ENCODE measurements at places on chromosomes 3 and 15.
A peak's percentile ranks its signal among the peaks of the same experiment; 100 is the strongest.

- no peak for DNase-seq
These were observed 448.1 kb upstream of the ZNF385D start for GRCh38 chr3:22199095-22199494.

DNA sequence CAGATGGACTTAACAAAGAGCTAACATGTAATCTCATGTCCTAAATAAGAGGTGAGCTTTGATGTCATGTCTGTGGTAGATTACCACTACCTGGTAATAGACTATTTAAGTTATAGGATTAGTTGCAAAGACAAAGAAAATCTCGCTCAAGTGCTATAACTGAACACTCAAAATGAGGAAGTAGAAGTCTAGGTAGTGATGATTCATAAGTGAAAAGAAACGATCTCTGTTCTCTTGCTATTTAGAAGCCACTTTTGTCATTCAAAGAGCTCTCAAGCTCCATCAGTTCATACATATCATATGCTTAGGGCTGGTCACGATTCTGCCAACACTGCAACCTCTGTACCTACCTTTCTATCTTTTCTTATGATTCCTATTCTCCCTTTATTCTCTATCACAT is 110.9 kb downstream of the EDEM1 start:
- DNase-seq = no peak

DNA sequence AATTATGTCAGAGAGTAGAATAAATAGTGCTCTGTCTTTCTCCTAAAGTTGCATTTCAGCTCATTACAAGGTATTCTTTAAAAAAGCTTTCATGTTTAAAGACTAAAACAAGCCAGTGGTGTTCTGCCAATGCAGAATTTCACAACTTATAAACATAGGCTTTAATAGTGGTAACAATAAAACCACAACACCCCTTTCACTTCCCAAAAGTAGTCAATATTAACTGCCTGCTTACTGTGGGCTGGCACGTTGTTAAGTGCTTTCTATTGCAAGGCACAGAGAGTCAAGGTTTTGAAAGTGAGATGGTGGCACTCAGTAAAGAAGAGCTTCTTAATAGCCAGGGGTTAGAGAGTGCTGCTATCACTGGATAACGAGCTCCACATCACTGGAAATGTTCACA is 8.4 kb upstream of the RTP1 start:
- DNase-seq = no peak

DNA sequence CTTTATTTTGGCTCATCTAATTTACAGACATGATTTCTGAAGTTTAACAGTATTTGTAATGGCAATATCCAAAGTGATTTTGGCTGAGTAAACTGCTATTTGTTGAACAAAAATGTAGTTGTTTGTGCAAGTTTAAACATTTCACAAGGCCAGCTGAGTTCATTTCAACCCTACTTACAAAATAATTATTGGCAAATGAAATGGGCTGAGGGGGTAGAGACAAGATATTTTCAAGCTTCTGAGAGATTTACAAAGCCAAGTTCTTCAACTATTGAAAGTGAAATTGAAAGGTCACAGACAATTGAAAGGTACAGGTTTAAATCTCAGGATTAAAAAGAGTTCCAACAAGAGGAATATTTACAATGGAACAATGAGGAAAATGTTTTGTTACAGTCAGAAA is 77.1 kb downstream of the DUT start:
- DNase-seq = no peak

DNA sequence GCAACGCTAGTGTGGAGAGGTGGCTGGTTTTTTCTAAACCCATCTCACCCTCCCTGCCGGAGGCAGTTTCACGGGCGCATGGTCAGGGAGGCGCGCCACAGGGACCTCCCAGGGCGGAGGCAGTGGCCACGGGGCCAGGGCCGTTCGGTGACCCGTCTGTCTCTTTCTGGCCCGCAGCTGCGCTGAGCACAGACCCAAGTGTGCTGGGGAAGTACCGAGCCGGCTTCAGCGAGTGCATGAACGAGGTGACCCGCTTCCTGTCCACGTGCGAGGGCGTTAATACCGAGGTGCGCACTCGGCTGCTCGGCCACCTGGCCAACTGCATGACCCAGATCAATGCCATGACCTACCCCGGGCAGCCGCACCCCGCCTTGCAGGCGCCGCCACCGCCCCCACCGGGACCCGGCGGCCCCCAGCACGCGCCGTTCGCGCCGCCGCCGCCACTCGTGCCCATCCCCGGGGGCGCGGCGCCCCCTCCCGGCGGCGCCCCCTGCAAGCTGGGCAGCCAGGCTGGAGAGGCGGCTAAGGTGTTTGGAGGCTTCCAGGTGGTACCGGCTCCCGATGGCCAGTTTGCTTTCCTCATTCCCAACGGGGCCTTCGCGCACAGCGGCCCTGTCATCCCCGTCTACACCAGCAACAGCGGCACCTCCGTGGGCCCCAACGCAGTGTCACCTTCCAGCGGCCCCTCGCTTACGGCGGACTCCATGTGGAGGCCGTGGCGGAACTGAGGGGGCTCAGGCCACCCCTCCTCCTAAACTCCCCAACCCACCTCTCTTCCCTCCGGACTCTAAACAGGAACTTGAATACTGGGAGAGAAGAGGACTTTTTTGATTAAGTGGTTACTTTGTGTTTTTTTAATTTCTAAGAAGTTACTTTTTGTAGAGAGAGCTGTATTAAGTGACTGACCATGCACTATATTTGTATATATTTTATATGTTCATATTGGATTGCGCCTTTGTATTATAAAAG is 1.8 kb downstream of the HES1 start:
- DNase-seq = peak; percentile 25

- no peak for DNase-seq
These were observed 103.8 kb downstream of the WDR76 start for GRCh38 chr15:43930556-43930955.

All from fibroblast of skin of back (primary cell).